Fibroblast of gingiva (primary cell): ENCODE measurements at places on chromosomes 2 and 18.

- peak; percentile 76 for DNase-seq
Measured at GRCh38 chr2:221443645-221444044, 128.5 kb downstream of the EPHA4 start.

DNA sequence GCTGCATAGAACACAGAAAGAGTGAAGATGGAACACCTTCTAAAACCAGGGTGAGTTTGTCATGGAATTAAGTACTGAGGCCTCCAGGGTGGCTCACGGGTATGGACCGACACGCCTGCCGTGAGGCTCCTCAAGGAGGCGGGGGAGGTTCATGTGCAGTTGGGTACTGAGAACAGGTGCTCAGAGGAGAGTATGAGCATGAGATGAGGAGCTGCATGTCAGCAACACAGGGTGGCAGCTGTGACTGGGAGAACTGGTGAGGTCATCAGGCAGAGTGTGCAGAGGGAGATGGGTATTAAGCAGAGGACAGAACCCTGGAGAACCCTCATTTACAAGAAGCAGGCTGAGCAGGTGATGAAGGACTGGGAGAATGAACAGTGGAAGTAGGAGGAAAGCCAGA, 63.2 kb upstream of the KLHL29 start:
- no peak for DNase-seq

DNA sequence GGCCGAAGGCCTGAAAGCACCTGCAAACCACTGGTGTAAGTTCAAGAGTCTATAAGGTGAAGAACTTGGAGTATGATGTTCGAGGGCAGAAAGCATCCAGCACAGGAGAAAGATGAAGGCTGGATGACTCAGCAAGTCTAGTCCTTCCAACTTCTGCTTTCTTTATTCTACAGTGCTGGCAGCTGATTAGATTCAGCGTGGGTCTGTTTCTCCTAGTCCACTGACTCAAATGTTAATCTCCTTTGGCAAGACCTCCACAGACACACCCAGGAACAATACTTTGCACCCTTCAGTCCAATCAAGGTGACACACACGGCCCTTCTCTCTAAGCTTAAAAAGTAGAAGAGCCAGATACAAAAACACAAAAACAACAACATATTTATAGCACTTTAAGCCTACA, 43.4 kb downstream of the NMS start:
- DNase-seq = no peak

DNA sequence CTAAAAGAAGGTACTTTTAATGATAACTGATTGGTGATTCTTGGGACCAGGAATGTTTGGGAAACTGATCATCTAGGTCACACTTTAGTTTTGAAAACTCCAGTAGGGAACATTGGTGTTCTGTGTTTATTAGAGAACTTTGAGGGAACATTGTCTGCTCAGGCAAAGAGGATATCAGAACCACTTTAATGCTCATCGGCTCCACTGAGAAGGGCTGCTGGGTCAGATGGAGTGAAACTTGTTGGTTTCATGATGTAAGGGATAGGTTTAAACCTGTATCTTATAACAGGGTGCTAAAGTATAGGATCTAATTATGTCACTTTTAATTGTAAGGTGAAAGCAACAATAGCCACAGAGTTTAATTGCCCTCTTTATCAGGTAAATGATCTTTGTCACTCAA, 14.2 kb upstream of the POLI start:
- DNase-seq = no peak

GRCh38 chr2:28142386-28142785, 250.3 kb upstream of the FOSL2 start:
- DNase-seq = no peak

GRCh38 chr18:31996007-31996406, 22.6 kb upstream of the RNF125 start:
- DNase-seq = no peak

- DNase-seq = peak; percentile 75
Measured at GRCh38 chr2:217071416-217071815, 211.6 kb upstream of the TNP1 start.

DNA sequence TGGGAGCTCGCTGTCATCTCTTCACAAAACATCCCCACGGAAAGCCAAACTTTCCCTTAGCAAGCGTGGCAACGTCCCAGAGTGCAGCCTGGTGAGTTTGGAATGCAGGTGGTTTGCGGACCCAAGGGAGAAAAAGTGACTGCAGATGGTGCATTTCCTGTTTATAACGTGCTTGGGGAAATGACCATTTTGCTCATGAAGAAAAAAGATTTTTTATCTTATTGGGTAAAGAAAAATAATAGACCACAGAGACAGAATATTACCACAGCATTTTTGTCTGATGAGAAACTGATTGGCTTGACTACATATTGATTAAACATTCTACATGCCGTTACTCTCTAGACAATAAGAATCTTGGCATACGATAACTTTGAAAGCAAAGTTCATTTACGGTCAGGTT, 136.5 kb downstream of the COPS8 start:
- DNase-seq = peak; percentile 94

GRCh38 chr2:25590921-25591505, 82.4 kb downstream of the DTNB start:
- DNase-seq = no peak

DNA sequence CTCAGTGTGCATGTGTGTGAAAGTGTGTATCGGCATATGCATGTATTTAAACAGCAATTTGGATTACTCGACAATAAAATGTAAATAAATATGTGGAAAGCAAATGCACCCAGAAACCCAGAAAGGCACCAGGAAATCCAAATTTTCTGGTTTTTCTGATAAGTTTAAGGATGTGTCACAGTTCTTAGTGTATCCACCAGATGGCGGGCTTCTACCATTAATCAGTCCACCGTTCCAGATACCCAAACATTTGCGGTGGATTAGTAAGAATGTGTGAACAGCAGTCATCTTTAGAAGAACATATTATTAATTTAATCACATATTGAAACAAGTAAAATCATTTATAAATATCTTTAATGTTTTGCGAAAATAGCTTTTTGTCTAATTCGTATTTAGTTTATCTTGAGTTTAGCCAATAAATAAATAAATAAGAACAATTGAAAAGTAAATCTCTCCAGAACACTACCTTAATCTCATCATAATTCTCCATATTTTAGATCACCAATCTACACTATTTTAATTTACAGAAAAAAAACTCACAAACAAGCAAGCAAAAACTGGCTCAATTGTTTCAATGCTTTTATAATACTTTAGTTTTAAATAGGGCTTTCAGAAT, 298.9 kb downstream of the DSEL start:
- DNase-seq = peak; percentile 58

DNA sequence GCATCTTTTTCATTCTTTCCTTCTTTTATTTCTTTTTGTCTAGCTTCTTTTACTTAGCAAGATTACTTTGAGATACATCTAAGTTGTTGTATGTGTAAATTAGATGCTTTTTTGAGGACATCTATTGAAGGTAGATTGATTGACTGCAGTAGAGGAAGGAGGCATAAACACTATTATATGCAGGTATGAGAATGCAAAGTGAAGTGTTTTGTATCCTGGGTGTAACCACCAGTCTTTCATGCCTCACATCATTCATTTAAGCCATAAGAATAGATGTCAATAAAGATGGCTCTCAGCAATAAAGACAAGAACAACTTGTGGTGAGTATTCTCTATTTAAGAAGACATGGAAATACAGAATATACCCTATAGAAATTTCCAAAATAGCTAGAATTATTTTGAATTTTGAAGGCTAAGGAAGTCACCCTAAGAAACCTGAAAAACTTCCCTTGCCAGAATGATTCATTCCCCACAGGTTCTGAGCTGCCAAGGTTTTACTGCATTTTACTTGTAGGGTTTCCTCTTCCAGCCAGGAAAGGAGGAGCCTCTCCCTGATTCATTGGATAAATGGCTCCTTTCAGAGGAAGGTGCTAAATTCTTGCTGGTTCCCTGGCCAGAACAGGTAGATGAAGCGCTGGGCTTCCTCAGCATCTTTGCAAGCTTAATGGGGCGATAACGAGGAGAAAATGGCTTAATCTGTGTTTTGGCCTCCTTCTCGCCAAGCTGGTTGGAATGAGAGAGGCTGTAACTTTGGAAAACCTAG, 279.8 kb upstream of the SLC14A2 start:
- no peak for DNase-seq

- DNase-seq = peak; percentile 61
Measured at GRCh38 chr2:208363485-208363884, 43.1 kb upstream of the PTH2R start.

DNA sequence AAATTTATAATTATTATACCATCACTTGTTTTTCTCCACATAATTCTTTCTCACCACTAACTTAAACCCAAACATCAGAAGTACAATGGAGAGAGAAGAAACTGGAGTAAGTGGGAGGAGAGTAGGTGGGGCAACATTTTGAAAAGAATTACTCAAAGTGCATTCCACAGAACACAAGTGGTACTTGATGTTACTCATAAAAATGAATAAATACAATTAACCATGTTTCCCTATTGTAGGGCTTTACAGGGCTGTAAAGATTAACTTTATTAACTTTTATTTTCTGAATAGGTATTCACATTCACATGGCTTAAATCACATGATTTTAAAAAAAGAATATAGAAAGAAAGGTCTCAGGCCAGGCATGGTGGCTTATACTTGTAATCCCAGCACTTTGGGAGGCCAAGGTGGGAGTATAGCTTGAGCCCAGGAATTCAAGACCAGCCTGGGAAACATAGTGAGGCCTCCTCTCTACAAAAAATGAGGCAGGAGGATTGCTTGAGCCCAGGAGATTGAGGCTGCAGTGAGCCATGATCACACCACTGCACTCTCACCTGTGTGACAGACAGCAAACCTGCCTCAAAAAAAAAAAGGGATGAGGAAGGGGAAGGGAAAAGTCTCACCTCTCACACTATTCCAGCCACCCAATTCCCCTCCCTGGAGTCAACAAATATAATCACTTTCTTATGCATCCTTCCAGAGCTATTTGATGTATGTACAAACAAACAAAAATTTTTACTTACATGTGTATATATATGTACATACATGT, 47.1 kb downstream of the KCNG3 start:
- no peak for DNase-seq

GRCh38 chr2:151025816-151026215, 235.8 kb downstream of the RBM43 start:
- no peak for DNase-seq

DNA sequence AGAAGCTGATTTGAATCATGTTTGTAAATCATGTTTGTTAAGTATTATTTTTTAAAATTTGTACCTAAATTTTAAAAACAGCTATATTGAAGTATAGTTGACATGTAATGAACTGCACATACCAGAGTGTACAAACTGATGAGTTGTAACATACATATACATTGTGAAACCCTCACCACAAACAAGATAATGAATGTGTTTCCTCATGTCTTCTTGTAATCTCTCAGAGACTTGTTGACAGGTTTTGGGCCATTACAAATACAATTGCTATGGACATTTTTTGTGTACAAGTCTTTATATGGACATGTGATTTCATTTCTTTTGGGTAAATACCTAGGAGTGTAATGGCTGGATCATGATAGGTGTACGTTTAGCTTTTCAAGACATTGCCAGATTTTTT, 21.5 kb downstream of the WDR43 start:
- DNase-seq = no peak

- DNase-seq = peak; percentile 4
Measured at GRCh38 chr18:10927286-10927992, 221.9 kb downstream of the PIEZO2 start.

- no peak for DNase-seq
Measured at GRCh38 chr2:123035541-123035940, 989.5 kb upstream of the CNTNAP5 start.

- no peak for DNase-seq
Measured at GRCh38 chr2:144213797-144214196, 306.1 kb downstream of the ZEB2 start.
